ENCODE measurements at places on chromosomes 12 and 14.
A peak's percentile ranks its signal among the peaks of the same experiment; 100 is the strongest.

GRCh38 chr12:92905811-92906554, 23.1 kb downstream of the EEA1 start:
- DNase-seq: no peak

DNA sequence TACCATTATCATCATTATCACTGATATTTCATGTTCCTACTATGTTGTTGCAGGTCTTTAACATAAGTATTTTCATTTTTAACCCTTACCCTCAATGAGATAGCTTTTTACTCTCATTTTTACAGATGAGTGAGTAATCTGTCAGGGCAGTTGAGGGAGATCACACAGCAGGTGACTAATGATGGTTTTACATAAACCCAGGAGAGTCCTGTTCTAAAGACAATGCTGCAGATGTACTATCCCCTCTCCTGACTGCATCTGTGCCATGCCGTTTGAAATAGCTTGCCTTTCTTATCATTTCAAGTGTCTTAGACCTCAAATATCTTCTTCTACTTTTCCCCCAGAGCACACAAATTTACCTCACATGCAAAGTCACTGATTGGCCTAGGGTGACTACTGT, 1552.1 kb upstream of the SEL1L start:
- no peak for DNase-seq

DNA sequence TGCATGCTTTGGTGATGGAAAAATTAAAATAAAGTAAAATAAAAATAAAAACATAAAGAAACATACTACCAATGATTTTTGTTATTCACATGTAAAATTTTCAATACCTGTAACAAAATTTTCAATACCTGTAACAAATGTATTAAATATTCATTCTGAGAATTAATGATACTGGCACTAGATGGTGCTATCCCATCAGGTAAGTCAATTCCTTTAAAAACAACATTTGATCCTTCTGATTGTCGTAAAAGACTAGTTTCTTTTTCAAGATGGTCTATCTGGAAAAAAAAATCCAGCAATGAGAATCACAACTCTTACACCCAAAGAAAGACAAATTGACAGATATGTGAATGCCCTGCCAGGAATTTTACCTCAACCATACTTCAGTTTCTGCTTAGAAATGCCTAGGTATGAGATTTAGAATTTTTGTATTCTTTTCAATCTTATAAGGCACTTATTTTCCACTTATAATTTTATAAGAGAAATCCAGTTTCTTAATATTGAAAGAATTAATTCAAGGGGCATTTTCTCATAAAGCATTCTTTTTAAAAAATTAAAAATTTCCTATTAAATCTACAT, 30.7 kb downstream of the CEP290 start:
- DNase-seq: peak; percentile 13

GRCh38 chr12:116053479-116054200, 223.9 kb downstream of the MED13L start:
- no peak for DNase-seq

- no peak for DNase-seq
Measured at GRCh38 chr14:77007183-77007974, 21.1 kb downstream of the IRF2BPL start.

DNA sequence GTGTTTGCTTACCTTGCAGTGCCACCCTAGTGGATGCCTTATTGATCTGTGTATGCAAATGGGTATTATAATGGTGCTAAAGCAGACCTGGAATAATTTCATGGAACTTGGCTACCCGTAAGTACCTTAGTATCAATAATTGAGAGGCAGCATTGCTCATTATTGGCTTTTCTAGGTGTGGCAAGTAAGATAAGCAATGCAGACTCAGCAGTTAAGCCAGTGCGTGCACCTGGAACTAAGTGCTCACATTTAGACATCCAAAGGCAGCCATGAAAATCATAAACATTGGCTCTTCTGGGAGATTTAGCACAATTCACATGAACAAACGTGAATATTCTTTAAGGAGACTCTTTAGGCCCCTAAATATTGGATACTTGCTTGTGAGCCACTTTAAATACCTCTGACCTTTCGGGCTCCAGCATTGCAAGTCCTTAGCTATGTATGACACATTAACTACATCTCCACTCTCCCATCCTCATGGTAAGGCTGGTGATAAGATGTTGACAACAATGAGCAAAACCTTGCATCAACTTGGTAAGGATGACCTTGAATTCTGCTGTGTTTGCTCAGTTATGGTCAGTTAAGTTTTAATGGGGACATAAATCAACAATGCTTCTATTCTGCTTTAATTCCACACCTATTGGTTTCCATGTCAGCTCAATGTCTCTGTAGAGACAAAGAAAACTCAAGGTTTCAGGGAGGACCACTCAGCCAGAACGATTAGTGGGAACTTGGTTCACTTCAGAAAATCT, 112.0 kb downstream of the SLC5A8 start:
- DNase-seq: no peak

DNA sequence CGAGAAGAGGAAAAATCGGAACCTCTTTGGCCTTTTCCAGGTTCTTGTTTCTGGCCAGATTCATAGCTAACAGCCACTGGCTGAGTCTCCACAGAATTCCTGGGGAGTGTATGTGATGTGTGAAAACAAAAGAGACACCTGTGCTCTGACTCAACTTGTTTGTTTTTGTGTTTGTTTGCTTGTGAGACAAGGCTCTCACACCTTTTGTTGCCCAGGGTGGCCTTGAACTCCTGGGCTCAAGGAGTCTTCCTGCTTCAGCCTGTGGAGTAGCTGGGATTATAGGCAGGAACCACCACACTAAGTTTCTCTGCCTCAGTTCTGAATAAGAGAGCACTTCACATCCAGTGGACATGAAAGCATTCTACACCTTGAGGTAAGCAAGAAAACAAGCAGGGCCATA, 22.7 kb downstream of the MFAP5 start:
- no peak for DNase-seq

GRCh38 chr12:132462788-132463187, 27.2 kb upstream of the FBRSL1 start:
- DNase-seq: no peak

DNA sequence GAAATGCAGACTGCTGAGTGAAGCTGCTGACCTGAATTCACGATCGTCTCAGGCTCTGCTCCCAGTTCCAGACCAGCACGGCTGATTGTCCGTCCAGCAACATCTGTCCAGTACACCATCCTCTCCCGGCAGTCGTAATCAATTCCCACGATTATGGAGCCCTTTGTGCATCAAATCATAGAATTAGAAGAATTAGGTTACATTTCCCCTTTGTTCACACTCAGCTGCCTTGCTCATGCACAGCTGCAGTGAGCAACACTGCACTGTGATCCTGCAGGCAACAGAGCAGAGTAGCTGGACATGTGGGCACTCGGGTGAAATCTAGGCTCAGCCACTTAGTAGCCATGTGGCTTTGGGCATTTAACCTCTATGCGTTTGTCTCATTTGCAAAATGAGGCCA, 22.2 kb downstream of the RTRAF start:
- DNase-seq: no peak

GRCh38 chr14:91243074-91243471, 1.4 kb downstream of the GPR68 start:
- DNase-seq: no peak

- no peak for DNase-seq
Measured at GRCh38 chr12:131740626-131741025, 29.7 kb downstream of the SFSWAP start.

DNA sequence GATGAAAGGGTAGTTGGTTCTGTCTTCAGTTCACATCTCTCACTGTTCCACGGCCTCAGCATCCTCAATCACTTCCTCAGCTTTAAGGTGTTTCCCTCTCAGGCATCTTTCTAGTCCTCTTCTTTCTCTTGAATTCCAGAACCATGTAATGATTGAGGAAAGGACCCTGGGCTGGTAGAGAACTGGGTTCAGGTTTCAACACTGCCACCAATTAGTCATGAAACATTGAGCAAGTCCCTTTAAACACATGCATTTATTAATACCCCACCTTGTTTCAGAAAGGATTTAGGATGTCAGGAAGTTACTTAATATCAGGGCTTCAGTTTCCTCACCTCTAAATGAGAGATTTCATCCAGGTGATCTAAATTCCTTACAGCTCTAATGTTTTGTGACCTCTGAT, 7.2 kb downstream of the DMAC2L start:
- DNase-seq: no peak

DNA sequence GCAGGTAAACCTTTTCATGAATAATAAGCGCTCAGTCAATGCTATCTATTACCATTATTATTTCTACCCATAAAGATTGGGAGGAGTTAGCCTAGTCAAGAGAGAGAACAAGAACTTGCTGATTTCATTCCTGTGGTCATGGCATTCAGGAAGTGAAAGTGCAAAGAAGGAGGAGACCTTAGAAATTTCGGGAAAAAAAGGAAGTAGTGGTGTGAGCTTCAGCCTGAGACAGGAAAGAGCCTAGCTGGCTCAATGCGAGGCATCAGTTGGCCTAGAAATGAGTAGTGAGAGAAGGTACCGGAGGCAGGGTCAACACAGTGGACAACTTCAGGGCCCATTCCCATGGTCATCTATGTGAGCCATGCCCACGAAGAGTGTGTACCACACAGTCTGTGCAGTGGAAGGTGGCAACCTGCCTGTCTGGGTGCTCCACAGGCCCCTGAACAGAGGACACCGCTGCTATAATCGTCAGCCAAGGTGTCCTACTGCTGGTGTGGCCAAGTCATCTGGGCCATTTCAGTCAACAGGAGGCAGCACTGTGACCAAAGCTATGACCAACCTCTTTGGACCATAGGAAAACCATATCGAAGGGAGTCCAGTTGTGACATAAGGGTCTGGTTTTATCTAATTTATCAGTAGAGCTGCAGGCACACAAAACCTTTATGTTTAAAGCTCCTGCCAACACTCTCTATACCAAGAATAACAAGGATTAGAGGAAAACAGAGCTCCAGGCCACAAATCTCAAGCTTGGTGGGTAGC, 16.2 kb upstream of the STON2 start:
- no peak for DNase-seq

- DNase-seq: no peak
Measured at GRCh38 chr14:104280902-104281767, 142.7 kb downstream of the KIF26A start.

- DNase-seq: no peak
Measured at GRCh38 chr14:68593806-68594536, 198.9 kb downstream of the ZFP36L1 start.

DNA sequence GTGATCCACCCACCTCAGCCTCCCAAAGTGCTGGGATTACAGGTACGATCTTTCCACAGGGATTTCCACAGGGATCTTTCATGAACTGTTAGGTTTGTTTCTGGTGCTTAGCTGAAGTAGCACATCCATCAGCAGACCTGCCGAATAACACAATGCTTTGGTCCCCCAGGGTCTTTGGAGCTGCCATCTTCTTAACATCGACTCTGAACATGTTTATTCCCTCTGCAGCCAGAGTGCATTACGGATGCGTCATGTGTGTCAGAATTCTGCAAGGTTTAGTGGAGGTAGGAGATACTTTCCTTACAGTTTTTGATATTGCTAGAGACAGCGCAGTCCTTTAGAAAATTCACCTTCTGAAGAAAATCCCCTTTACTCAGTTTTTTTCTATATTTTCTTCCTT, 36.3 kb downstream of the SLC17A8 start:
- DNase-seq: no peak

DNA sequence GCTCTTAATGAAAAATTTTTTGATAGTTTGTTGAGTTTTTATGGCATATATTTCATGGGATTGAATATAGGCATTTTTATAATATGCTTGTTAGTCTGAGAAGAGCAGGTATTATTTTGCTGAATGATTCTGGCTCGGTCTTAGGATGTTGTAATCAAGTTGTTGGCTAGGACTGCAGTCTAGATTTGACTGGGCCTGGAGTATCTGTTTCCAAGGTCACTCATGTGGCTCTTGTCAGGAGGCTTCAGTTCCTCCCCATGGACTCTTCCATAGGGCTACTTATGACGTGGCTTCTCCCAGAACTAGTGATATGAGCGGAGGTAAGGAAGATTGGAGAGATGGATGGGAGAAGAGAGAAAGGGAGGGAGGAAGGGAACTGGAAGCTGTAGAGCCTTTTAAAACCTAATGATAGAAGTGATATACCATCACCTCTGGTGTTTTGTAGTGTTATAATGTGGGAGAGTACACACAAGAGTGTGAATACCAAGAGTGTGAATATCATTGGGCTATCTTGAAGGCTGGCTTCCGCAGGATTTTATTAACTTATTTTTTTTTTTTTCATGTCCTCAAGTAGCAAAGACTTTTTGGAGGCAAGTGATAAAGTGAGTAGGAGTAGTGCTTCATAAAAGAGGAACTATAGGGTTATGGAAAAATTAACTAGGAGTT, 4.4 kb downstream of the MNAT1 start:
- no peak for DNase-seq

DNA sequence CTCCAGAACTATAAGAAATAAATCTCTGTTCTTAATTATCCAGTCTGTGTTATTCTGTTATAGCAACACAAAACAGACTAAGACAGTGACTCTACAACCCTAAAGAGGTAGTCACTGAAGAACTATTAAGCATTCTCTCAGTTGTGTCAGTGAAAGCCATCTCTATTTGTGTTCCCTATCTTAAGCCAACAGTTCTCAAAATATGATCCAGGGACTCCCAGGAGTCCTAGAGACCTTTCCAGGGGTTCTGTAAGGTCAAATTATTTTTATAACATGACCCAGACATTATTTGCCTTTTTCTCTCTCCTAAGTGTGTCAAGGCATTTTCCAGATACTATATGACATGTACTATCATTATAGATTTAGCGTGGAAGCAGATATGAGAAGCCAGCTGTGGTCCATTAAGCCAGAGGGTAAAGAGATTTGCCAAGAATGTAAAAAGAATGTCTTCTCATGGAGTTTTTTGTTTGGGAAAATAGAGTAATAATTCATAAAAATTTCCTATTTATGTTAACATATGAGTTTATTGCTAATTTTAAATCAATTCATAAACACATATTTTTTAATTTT, 315.8 kb downstream of the RGS6 start:
- peak; percentile 5 for DNase-seq

- DNase-seq: no peak
Measured at GRCh38 chr12:89844539-89844938, 135.9 kb upstream of the ATP2B1 start.

DNA sequence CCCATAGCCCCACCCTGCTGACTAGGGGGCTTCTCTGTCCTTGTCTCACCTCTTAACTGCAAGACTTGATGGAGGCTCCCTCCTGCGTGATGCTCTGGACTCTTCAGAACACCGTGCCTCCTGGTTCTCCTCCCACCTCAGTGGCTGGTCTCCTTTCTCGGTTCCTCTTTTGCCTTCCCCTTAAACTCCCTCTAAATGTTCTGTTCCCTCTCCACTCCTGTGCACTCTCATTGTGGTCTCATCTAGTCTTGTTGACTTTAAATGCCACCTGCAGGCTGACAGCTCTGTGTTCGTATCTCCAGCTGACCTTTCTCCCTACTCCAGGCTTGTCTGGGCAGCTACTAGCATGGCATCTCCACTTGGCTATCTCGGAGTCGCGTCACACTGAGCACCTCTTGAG, 28.3 kb downstream of the DYNC1H1 start:
- DNase-seq: no peak

- DNase-seq: no peak
Measured at GRCh38 chr12:122026706-122027333, 5.1 kb downstream of the BCL7A start.

GRCh38 chr14:74737753-74738325, 24.9 kb downstream of the FCF1 start:
- no peak for DNase-seq

GRCh38 chr12:1646569-1647284, 17.7 kb downstream of the WNT5B start:
- DNase-seq: no peak

GRCh38 chr14:30737916-30738315, 115.8 kb downstream of the SCFD1 start:
- no peak for DNase-seq

GRCh38 chr12:76308866-76309265, 39.3 kb downstream of the BBS10 start:
- no peak for DNase-seq
